ENCODE measurements at places on chromosomes 16 and 17.

DNA sequence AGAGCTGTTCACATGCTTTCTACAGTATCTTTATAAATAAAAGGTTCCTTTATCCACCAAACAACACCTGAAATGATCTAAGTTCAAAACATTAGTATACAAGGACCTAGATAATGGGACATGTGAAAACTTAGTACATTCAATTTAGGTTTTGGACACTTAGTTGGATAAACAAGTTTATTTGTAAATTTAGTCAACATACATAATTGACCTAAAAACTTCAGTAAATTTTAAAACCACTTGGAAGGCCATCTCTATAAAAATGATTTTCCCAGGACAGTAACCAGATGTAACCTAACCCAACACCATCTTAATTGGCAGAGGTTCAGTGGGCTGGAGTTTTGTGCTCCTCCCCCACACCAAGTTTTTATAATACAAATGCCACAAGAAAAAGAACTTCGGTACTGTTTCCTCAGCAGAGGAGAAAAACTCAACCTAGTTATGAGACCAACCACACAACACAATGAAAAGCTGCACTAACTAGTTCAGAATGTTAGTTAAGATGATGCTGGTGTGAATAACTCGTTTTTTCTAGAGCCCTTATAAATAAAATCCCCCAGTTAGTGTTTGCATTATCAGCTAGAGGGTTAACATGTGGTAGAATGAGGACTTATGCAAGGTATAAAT lies 7.2 kb upstream of the UNK start:
- peaks cover 53% of the 10 kb centered on the region for H3K36me3 ChIP-seq
- no peak for ATAC-seq
- H3K27me3 ChIP-seq: no peaks in the 10 kb centered on the region
- peaks cover 26% of the 10 kb centered on the region for H3K4me1 ChIP-seq
- H3K27ac ChIP-seq: peak overlapping the region; percentile 93
- peak overlapping the region; percentile 82 for H3K4me3 ChIP-seq

DNA sequence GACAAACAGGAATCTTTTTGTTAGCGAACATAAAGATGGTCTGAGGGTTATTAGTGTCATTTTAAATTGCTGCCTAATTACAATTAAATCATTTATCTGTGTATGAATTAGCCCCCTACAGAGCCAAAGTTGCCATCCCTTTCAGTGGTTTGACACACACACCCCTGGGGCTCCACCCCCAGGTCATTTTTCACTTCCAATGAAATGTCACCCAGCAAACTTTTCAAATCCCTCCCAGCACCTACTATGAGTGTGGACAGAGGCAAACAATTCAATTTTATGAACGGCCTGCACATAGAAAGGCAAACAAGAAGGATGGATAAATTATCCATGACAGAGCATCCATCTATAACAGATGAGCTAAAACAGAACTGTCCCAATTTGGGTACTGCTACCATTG lies 2.4 kb downstream of the MYH10 start:
- ATAC-seq: no peak
- no peak overlapping the region for H3K4me3 ChIP-seq
- peaks cover 28% of the 10 kb centered on the region for H3K27me3 ChIP-seq

DNA sequence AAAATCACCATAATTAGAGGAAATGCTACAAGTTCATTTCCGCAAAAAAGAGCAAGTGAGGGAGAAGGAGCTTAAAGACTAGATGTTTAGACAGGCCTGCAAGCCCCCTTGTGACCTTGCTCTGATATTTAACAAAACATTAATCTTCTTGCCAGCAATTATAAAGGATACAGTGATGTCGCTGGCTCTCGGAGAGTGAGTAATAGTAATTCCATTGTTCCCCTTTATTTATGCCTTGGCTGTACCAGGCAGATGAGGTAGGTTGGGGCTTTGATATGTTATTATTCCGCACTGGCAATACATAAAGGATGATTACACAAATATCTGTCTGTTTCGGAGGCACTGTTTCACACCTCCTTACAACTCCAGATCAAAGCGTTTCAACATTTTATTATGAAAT lies 204.8 kb upstream of the SALL1 start:
- no peak overlapping the region for H3K4me3 ChIP-seq
- H3K4me1 ChIP-seq: no peaks in the 10 kb centered on the region
- H3K27me3 ChIP-seq: no peaks in the 10 kb centered on the region
- no peaks in the 10 kb centered on the region for H3K36me3 ChIP-seq
- no peak overlapping the region for H3K27ac ChIP-seq
- ATAC-seq: no peak

DNA sequence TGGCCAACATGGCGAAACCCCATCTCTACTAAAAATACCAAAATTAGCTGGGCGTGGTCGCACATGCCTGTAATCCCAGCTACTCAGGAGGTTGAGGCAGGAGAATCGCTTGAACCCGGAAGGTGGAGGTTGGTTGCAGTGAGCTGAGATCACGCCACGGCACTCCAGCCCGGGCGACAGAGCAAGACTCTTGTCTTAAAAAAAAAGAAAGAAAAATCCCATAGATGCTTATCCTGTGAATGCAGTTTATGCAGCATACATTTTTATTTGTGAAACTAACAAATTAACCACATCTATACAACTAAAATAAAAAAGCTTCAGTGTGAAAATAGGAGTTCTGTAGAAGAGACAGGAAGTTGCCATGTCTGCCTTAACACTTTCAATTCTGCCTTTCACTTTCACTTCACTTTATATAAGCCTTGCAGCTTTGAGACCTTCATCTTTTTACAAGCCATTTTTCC lies 7.1 kb downstream of the IGSF6 start:
- no peaks in the 10 kb centered on the region for H3K36me3 ChIP-seq
- peaks cover 20% of the 10 kb centered on the region for H3K4me1 ChIP-seq
- no peaks in the 10 kb centered on the region for H3K27me3 ChIP-seq
- peak overlapping the region; percentile 83 for H3K27ac ChIP-seq
- ATAC-seq: peak; percentile 43

DNA sequence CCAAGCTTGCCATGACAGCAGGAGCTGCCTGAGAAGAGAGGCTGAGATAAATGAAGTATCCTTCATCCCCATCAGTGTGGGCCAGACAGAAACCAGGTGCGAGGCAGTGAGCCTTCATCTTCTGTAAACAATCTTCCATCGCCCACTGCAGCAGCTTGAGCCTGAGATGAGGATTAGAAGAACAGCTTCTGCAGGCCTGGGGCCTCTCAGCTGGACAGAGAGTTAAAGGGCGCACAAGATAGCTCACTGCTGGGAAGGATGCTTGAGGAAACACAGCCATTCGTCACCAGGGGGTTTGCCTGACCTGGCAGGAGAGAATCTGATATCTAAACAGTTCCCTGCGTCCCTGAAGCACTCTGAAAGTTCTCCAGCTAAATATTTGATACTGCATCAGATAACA lies 27.1 kb downstream of the HOXB1 start:
- ATAC-seq: no peak
- H3K4me1 ChIP-seq: peaks cover 6% of the 10 kb centered on the region
- H3K27ac ChIP-seq: peak overlapping the region; percentile 14

GRCh38 chr16:4869147-4869805 lies 22.0 kb downstream of the UBN1 start:
- no peak overlapping the region for H3K27ac ChIP-seq
- H3K4me1 ChIP-seq: peaks cover 6% of the 10 kb centered on the region
- no peak overlapping the region for H3K4me3 ChIP-seq
- H3K36me3 ChIP-seq: peaks cover 95% of the 10 kb centered on the region
- no peaks in the 10 kb centered on the region for H3K27me3 ChIP-seq

DNA sequence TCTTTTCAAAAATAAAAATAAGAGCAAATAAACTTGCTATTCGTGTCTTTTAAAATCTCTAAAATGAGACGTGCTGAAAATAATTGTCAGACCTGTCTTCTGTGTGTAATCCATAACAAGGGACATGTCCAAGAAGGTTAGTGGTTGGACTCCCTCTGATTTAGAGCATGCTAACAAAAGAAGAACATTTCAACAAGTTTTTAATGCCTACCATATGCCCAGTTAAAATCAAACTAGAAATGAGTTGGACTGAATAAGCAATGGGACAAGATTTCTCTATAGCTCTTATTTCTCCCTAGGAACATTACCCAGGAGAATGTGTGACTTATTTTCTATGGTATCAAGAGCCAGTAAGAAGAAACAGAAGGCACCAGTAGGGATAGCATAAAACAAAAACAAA lies 689.7 kb upstream of the SOX9 start:
- H3K4me1 ChIP-seq: no peaks in the 10 kb centered on the region
- H3K27me3 ChIP-seq: no peaks in the 10 kb centered on the region
- H3K36me3 ChIP-seq: no peaks in the 10 kb centered on the region
- no peak overlapping the region for H3K4me3 ChIP-seq
- no peak for ATAC-seq

DNA sequence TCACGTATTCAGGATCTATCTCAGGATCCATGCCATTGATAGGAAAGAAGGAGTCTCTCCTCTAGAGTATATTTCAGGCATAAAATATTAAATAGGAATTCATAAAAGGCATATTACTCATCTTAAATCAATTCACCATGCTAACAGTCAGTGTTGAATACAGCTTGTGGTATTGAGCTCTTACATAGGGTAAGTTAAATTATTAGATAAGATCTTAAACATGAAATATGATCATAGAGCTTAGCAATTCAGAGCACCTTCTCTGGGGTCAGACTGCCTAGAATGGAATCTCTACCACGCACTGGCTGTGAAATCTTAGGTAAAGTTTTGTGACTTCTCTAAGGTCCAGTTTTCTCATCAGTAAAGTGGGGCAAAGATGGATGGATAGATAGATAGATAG lies 20.7 kb downstream of the MARCHF10 start:
- H3K4me3 ChIP-seq: no peak overlapping the region
- H3K4me1 ChIP-seq: no peaks in the 10 kb centered on the region
- no peaks in the 10 kb centered on the region for H3K36me3 ChIP-seq
- H3K27me3 ChIP-seq: no peaks in the 10 kb centered on the region
- ATAC-seq: no peak

DNA sequence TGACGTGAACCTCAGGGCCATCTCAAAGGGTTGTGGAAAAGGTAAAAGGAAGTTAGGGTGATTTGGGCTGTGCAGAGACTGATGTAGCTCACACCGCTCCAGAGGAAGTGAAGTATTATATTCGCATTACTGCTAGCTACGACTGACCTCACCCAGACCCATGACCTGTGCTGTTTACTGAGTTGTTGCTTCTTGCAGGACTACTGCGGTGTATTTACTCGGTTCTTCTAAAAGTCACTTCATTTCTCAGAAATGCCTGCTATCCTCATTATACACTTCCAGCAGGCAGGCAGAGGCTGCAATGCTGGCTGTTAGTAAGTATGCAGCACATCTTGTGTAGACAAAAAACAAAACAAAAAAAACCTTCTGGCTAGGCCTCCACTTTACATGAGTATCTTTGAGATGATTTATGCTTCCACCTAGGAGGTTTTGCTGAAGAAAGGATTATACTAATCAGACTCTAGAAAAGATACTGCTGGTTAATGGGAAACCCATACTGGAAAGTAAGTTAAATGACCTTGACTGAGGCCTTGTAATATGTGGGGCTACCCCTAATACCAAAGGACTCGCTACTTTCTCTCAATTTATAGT lies 76.0 kb downstream of the CREBBP start:
- H3K4me1 ChIP-seq: peaks cover 69% of the 10 kb centered on the region
- peaks cover 69% of the 10 kb centered on the region for H3K36me3 ChIP-seq
- no peak overlapping the region for H3K27ac ChIP-seq
- ATAC-seq: no peak
- no peaks in the 10 kb centered on the region for H3K27me3 ChIP-seq

DNA sequence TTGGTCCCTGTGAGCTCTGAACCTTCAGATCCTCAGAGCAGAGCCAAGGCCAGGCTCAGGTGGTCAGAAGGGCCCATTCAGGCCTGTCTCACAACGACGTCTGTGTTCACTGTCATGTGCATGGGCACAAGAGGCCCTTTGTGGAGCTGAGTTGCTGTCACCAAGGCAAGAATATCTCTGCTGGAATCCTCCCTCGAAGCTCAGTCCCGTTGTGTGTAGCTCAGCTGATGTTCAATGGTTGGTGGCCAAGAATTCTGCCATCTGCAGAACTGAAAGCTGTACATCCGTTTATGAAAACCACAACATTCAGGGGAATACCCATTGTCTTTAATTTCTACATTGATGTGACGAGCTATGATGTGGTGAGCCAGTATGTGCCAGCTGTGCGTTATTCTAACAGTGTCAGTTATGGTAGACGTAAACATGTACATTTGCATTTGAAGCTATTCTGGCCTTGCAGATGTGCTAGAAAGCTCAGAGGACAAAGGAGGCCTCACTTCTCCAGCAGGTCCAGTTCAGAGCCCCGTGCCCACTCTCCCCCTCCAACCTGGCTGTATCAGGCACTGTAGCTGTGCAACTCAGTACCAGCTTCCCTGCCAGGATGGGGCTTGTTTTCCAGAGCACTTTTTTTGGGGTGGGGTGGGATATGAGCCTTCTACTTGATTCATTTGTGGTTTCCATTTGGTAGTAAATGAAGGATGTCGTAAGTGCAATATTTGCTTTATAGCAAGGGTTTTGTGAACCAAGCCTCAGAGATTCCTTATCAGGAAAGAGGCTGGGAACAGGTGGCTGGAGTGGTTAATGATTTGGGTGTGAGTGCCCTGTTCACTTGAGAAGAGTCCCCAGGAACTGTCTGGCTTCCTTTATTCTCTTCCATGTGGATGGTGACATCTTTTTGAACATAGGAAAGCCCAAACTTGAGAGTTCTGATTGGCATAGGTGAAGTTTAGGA lies 56.1 kb downstream of the B9D1 start:
- no peaks in the 10 kb centered on the region for H3K36me3 ChIP-seq
- peaks cover 23% of the 10 kb centered on the region for H3K4me1 ChIP-seq
- ATAC-seq: peak; percentile 96
- H3K4me3 ChIP-seq: peak overlapping the region; percentile 52
- no peak overlapping the region for H3K27ac ChIP-seq

GRCh38 chr16:78718141-78718540 lies 618.7 kb downstream of the WWOX start:
- H3K4me1 ChIP-seq: peaks cover 4% of the 10 kb centered on the region
- no peak for ATAC-seq
- no peak overlapping the region for H3K4me3 ChIP-seq
- no peaks in the 10 kb centered on the region for H3K36me3 ChIP-seq
- H3K27me3 ChIP-seq: no peaks in the 10 kb centered on the region

DNA sequence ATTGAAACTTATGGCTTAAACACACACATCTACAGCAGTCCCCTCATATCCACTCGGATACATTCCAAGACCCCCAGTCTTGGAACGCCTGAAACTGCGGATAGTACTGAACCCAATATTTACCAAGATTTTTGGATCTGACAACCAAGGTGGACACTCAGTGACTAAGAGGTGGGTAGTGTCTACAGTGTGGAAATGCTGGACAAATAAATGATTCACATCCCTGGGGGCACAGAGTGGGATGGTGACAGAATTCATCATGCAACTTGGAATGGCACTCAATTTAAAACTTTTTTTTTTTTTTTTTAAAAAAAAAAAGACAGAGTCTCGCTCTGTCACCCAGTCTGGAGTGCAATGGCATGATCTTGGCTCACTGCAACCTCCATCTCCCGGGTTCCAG lies 54.2 kb upstream of the TRAP1 start:
- no peak for ATAC-seq

DNA sequence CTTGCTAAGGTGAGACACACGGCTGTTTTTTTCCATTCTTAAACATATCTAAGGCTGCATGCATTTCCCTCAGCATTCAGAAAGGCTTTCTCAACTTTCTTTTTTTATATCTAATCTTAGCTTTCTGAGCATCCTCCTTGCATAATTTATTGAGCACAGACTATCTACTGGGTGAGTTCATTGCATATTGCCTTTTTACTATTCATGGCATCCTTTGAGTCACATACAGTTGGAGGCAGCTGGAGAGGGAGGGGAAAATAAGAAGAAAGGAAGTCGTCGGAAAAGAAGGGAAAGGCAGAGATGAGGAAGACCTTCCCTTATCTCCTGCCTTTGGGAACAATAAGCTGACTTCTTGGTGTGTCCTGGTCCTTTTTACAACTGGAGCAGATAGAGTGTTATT lies 468.3 kb downstream of the SLC39A11 start:
- H3K36me3 ChIP-seq: no peaks in the 10 kb centered on the region
- no peak overlapping the region for H3K27ac ChIP-seq
- peaks cover 9% of the 10 kb centered on the region for H3K27me3 ChIP-seq
- ATAC-seq: no peak

Measured in activated T-helper 17 cell treated with anti-CD3 and anti-CD28 coated beads, Interleukin-2, amount 50 U/mL, for 72 hours (primary cell).